ENCODE measurements at places on chromosomes 13 and 19.

GRCh38 chr13:48400090-48400694, 12.7 kb downstream of the LPAR6 start:
- DNase-seq = no peak

GRCh38 chr13:29704648-29705047, 109.2 kb upstream of the SLC7A1 start:
- no peak for DNase-seq

- DNase-seq = no peak
Observed at GRCh38 chr13:40288259-40288658, 378.2 kb downstream of the FOXO1 start.

GRCh38 chr13:113584870-113585671, 518 bp downstream of the TFDP1 start:
- DNase-seq = no peak

DNA sequence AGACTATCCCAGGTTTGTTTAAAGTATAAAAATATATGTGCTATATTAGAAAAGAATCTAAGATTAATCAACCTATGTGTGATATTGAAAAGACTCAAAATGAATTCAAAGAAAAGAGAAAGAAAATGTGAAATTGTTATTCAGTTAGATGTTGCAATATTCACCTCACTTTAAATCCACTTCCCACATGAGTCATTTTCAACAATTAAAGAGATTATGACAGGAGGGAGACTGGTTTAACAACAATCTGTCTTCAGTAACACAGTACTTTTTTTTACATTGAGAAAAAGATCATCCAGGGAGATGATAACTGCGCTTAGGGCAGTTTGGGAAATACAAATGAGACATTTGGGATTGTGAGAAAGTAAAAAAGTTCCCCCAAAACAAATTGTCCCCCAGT, 1246.2 kb downstream of the SLITRK1 start:
- DNase-seq = no peak

DNA sequence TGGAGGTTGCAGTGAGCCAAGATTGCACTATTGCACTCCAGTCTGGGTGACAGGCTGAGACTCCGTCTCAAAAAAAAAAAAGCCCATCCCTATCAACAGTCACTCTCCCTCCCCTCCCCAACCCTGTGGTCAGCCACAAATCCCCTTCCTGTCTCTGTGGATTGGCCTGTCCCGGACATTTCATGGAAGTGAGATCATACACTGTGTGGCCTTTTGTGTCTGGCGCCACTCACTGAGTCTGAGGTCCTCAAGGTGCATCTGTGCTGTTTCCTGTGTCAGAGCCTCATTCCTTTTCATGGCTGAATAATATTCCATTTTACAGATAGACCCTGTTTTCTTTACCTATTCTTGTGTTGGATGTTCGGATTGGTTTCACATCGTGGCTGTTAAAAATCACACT, 149.5 kb downstream of the PTPRS start:
- DNase-seq = no peak

Data from midbrain (tissue), 1 donor.